Fibroblast of skin of right quadriceps (primary cell): ENCODE measurements at places on chromosomes 3 and 15.

GRCh38 chr3:137131081-137131480 is 173.3 kb downstream of the IL20RB start:
- no peak for DNase-seq

- no peak for DNase-seq
These were observed 242.0 kb downstream of the NEK10 start for GRCh38 chr3:27127195-27127594.

- no peak for DNase-seq
These were observed 1.6 kb upstream of the ATOSA start for GRCh38 chr15:52680761-52681160.

DNA sequence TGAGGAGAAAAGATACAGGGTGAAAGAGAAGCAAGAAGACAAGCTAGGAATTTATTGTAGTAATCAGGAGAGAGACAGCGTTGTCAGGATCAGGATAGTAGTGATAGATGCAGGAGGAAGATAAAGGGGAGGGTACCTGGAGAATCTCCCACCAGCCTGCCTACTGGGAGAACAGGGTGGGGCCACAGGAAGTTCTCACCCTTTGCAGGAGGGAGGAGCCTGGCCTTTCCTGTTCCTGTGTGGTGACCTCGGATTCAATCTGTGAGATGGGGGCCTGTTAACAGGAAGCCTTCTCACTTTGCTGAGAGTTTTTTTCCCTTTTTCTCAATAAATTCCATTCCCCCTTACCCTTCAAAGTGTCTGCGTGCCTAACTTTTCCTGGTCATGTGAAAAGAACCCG is 37.6 kb downstream of the GMPS start:
- no peak for DNase-seq

GRCh38 chr3:142035308-142035922 is 113.9 kb downstream of the TFDP2 start:
- no peak for DNase-seq

- peak; percentile 23 for DNase-seq
These were observed 24.1 kb downstream of the PIGB start for GRCh38 chr15:55343168-55343567.

DNA sequence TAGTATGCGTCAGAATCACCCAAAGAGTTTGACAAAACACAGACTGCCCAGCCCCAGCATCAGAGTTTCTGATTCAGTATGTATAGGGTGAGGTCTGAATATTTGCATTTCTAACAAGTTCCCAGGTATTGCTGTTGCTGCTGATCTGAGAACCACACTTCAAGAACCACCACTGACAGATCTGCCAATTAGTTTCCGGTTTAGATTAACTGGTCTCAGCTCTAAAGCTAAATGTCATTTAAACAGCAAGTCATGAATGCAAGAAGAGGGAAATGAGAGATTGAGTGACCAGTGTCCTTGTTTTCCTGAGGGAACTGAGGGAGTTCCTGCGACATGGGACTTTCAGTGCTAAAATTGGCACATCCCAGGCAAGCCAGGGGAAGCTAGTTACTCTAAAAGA is 305.0 kb downstream of the ZNF385D start:
- no peak for DNase-seq

DNA sequence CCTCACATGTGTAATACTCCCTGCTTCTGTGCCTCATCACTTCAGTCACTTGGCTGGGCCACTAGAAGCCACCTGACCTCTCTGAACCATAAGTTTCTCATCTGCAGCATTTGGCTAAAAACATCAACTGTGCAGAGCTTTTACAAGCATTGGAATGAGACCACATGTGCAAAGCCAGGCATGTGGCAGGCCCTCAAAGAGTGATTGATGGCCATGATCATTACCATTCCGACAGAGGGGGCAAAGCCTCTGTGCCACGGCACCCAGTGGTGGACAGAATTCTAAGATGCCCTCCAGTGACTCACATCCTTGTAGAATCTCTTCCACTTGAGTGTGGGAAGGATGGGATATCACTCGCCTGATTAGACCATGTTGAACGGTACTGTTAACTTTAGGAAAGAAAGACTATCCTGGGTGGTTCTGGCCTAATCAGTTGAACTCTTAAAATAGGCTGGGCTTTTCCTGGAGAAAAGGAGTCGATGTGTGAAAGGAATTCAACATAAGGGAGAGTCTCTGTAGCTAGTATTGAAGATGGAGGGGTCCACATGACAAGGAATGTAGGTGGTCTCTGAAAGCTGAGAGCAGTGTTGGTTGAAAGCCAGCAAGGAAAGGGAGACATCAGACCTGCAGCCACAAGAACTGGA is 13.5 kb downstream of the CDCP1 start:
- peak; percentile 33 for DNase-seq

DNA sequence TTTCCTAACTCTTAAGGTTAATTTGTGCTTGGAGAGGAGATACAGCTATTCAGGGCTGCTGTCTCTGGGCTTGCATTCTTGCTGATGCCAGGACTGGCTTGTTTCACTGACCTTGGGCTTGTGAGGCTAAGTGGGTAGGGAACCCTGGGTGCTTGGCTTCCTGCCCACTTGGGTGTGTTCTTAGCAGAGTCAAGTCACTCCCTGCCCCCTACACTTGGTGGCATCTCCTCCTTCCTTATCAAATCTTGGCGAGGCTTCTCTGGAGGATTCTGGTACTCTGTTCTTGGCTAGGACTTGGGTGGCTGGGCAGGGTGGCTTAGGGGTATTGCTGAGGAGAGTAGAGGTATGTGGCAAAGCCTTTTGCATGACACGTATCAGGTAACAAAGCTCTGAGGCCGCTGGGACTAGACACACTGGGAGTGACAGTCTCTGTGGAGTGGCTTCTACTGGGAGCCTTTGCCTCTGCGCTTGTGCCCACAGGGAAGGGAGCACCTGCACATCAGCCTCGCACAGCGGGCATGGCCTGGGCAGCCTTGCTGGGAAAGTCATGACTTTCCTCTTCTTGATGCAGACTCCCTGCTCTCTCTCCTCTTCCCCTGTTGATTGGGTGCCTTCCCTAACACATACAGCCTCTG is 41.8 kb downstream of the CHCHD6 start:
- DNase-seq: no peak

DNA sequence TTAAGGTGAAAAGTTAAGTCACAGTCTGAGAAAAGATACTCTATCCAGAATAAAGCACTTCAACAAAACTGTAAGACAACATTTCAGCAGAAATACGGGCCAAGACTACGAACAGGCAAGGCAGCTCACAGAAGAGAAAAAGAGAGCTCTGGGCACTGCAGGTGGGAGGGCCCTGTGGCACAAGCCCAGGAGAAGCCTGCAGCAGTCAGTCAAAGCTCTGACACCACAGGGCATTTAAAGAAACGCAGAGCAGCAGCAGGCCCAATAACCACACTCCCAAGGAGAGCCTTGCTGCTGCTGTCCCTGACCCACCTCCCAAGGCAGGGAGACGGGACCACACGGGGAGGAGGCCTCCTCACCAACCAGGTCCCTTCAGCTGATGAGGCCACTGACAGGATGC is 19.2 kb downstream of the CHSY1 start:
- DNase-seq: no peak

- no peak for DNase-seq
These were observed 297.1 kb downstream of the NSUN3 start for GRCh38 chr3:94359996-94360395.

- DNase-seq: peak; percentile 60
These were observed 4.2 kb downstream of the SEMA3B start for GRCh38 chr3:50272911-50273688.

DNA sequence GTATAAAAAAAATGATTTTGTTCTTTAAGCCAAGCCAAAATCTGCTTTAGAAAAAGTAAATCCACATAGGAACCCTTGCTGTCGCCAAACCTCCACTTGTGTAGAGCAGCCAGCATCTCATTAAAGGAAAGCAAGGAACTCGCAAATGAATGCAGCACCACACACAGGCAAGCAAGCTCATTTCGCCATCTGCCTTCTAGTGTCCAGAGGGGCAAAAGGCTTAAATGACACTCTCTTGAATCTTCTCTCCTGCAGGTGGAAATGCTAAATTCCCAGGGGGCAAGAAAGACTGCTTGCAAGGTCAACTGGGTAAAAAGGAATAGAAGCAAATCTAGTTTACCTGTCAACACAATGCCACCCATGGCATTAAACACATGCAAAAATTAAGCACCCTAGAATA is 2.4 kb downstream of the MB21D2 start:
- DNase-seq: peak; percentile 70

GRCh38 chr3:149613988-149614387 is 43.8 kb downstream of the WWTR1 start:
- DNase-seq: no peak

DNA sequence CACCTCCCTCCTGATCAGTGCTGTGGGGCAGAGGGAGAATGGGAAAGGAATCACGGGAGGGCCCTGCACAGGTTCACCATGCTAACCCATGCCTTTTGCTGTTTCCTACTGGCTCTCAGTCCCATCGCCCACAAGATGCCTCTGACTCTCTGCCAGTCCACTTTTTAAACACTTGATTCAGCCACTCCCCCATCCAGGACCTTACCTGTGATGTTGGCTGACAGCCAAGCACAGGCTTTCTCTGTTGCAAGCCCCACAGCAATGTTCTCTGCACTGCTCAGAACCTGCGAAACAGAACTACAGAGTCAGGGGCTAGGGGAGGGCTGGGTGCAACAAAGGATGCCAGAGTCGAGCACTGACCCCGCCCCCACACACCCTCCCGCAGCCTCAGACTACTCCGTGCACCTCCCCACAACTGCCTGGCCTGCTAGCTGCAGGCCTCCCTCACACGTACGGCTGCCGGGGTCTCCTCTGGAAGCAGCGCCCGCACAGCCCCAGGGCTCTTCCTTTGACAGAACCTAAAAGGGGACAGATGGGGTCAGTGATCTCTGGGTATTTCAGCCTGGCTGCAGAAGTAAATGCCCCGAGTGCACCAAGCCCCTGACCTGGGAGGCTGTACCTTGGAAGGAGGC is 9.1 kb downstream of the CDAN1 start:
- DNase-seq: no peak

DNA sequence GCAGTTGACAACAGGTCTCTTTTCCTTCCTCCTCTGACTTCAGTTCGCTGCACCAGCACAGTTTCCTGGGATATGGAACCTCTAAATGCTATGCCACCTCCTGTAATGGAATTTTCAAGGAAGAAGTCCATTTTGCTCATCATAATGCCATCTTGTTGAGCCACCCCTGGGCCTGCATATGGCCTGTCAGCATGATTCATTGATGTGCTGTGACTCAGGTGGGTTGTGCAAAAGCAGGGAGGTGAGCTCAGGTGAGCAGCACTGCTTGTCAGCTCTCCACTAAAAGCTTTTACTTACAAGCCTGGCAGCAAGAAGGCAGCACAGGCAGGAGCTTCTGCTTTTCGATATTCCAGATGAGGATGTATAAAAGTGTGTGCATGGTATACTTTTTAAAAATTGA is 247.1 kb upstream of the LMCD1 start:
- no peak for DNase-seq

DNA sequence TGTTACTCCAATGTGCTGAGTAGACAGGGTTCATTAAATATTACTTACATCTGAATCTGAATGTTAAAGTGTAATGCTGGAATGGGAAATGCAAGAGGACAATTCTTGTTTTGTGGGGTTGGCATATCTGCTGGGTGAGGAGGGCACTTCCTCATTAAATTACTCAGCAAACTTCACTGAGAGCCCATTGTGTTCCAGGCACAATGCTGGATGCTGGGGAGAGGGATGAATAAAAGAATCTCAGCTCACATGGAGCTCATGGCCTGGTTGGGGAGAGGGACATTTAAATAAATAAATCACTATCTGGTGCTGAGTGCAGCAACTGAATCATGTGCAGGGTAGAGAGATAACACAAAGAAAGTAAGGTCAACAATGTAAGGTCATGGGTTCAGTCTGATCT is 199.2 kb upstream of the CFAP20DC start:
- DNase-seq: no peak
